ENCODE measurements at places on chromosomes 13 and 19. TPM values are rescaled to one million over a fixed set of nuclear protein-coding genes. Genes with fewer than 3 reads are reported as not detected.
A peak's percentile ranks its signal among the peaks of the same experiment; 100 is the strongest.

- DNase-seq = peak; percentile 92
Observed at GRCh38 chr19:17539238-17540117, 16.0 kb upstream of the COLGALT1 start.

GRCh38 chr19:14393329-14393728, 12.1 kb downstream of the ADGRE5 start:
- no peak for DNase-seq

DNA sequence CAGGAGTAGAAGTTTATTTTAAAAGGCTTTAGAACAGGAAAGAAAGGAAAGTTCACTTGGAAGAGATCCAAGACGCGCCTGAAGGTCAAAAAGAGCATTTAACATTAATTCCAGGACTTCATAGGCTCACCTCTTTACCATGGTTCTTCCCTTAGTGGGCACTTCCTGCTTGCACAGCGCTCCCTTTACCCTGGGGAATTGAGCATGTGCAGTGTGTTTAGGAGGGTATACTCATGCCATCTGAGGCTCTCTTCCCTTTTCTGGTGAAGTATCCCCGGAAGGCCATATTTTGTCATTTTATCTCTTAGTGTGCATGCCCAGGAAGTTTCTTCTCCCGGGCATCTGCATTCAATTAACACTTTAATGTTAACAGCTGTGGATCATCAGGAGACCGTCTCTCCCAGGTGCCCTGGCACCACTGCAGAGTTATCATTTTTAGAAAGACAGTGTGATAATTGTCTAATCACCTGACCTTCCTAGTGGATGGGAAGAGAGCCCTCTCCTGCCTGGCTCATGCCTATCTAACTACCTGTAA, 66.1 kb upstream of the ABCC4 start:
- no peak for DNase-seq

GRCh38 chr13:99269627-99270241, 11.6 kb upstream of the GPR18 start:
- DNase-seq = no peak

DNA sequence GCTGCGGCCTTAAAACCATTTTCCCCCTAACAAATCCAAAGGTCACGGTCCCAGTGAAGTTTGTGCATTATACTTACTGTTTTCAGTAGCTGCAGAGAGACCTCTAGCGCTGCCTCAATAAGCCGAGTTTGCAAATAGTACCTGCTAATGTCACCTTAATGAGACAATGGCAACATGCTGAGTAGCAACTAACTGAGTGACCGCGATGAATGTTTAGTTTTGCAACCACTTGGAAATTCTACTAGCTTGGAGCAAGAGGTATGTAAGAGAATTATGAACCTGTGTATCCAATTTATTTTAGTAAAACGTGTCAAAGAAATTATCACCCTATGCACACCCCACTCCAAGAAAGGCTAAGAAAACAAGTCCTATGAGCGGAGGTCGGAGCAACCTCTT, 1.2 kb downstream of the KPNA3 start:
- no peak for DNase-seq

DNA sequence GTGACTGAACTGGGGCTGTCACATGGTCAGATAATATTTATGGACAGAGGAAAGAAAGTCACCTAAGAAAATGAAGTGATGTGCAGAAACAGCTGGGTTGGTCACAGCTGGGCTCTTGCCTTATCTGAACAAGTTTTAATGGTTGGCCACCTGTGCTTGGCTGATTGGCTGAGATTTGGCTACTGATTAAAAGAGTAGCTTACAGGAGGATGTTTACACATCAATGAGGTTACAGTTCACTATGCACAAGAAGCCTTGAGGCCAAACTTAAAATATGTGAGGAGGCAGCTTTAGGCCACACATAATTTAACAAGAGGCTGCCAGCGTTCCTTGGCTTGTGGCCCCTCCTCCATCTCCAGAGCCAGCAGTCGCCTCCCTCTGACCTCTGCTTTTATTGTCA, 99.2 kb upstream of the C1QTNF9B start:
- DNase-seq = no peak

- DNase-seq = no peak
Observed at GRCh38 chr19:49887037-49887664, 9.5 kb downstream of the IL4I1 start.

GRCh38 chr13:45702088-45702487, at the start of gene CBY2:
CBY2 (plus strand) TSS chr13:45702320; CDS start chr13:45702391, 71 bp downstream.
- DNase-seq = no peak

DNA sequence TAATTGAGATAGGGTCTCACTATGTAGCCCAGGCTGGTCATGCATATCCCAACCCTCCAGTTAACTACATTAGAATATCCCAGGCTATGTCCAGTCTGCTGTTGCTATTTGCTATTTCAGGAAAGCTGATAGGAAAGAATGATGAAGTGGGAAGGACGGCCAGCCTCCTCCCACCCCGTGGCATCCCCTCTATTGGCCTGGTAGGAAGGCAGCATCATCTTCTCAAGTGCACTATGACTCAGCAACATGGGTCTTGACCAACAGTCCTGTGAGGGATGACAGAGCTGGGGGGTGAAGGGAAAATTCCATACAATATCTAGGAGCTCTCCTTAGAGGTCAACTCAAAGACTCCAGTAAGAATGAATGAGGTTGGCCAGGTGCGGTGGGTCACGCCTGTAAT, 48.0 kb upstream of the ABCC4 start:
- DNase-seq = no peak

DNA sequence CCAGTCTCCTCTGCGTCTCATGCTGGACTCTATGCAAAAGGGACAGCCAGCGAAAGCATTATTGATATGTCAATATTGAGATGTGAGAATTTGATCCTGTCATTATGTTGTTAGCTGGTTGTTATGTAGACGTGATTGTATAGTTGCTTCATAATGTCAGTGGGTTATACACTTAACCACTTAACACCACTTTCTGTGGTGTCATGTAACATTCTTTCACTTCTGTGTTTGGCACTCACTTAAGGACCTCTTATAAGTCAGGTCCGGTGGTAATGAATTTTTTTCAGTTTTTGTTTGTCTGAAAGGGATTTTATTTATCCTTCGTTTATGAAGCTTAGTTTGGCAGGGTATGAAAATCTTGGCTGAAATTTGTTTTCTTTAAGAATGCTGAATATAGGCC, 7.1 kb upstream of the SIGLEC7 start:
- DNase-seq = no peak

- no peak for DNase-seq
Observed at GRCh38 chr13:79404985-79405384, 1.1 kb downstream of the RBM26 start.

GRCh38 chr13:94232161-94232950, 247.1 kb downstream of the DCT start:
- DNase-seq = no peak

- DNase-seq = peak; percentile 82
Observed at GRCh38 chr19:43438291-43439031, 23.8 kb downstream of the TEX101 start.

DNA sequence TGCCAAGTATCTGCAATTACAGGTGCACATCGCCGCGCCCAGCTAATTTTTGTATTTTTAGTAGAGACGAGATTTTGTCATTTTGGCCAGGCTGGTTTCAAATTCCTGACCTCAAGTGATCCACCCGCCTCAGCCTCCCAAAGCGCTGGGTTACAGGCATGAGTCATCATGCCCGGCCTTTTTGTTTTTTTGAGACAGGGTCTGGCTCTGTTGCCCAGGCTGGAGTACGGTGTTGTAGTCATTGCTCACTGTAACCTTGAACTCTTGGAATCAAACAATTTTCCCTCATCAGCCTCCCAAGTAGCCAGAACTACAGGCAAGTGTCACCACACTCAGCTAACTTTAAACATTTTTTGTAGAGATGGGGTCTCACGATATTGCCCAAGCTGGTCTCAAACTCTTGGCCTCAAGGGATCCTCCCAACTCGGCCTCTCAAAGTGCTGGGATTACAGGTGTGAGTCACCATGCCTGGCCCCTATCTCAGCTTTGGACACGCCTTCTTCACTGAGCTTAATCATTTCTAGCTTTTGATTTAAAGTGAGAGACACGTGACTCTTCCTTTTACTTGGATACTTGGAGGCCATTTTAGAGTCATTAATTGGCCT, 4.0 kb upstream of the IRGC start:
- no peak for DNase-seq

- DNase-seq = no peak
Observed at GRCh38 chr19:30109565-30109964, 167.5 kb downstream of the URI1 start.

Gene SMIM17
- not detected for total RNA-seq

Gene SGCG
- 61.4 TPM for total RNA-seq

Gene ZNF471
- total RNA-seq = 3.3 TPM

Gene MYO1F
- total RNA-seq = 3.7 TPM

Gene KLK8
- not detected for total RNA-seq

Gene ZNF540
- 4.4 TPM for total RNA-seq

Measured in heart left ventricle (tissue), 16 donors.